SK-N-SH treated with all-trans-retinoic acid at 6 μM for 48 hours (cell line): ENCODE measurements at places on chromosomes 3 and 15.
A peak's percentile ranks its signal among the peaks of the same experiment; 100 is the strongest.

DNA sequence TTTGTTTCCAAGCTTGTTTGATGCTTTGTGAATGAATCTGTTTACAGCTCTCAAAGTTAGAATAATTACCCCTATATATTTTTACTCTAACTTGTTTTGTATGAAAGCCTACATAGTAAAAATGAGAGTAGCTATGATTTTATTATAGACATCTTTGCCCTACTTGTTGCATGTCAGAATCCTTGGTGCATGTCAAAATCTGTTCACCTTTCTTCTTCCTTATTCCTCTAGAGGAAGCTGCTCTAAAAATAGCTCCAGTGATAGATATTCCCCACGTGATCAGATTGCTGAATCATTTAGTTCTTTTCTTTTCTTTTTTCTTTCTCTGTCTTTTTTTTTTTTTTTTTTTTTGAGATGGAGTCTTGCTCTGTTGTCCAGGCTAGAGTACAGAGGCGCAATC lies 39.8 kb downstream of the LRRC49 start:
- ATAC-seq = no peak

GRCh38 chr15:44712346-44713005 lies 1.2 kb downstream of the B2M start:
- peak; percentile 55 for ATAC-seq

DNA sequence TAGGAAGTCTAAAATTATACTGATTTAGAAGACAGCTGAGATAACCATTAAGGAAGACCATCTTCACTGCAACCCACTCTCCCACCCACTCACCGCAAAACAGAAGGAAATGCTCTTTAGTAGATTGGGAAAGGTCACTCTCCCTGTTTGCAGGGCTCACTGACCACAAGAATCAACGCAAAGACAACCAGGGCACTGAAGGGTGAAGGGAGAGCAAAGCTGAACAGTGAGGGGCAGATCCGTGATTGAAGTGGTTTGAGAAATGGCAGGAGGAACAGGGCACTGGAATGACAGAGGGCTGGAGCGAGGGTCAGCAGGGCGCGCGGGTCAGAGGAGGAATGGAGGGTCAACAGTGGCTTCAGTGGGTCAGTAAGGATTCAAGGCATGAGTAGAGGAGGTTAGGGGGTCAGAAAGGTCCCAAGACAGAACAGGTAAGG lies 520 bp downstream of the MESD start:
- ATAC-seq = peak; percentile 39

DNA sequence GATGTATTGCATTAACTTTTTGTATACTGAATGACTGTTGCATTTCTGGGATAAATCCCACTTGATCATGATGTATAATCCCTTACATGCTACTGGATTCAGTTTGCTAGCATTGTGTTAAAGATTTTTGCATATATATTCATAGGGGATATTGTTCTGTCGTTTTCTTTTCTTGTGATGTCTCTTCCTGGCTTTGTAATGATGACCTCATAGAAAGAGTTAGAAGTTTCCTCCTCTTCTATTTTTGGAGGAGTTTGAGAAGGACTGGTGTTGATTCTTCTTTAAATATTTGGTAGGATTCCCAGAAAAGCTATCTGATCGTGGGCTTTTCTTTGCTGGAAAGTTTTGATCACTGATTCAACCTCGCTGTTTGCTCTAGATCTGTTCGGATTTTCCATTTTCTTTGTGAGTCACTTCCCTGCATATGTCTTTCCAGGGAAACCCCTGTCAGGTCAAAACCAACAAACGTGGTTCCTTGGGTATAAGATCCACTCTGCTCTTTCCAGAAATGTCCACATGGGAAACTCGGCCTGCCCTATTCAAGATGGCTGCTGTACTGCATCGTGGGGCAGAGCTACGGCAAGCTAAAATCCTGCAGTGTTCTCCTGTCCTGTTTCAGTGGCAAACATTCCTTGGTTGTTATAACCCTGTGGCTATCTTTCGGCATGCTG lies 120.4 kb downstream of the GABRG3 start:
- no peak for ATAC-seq

DNA sequence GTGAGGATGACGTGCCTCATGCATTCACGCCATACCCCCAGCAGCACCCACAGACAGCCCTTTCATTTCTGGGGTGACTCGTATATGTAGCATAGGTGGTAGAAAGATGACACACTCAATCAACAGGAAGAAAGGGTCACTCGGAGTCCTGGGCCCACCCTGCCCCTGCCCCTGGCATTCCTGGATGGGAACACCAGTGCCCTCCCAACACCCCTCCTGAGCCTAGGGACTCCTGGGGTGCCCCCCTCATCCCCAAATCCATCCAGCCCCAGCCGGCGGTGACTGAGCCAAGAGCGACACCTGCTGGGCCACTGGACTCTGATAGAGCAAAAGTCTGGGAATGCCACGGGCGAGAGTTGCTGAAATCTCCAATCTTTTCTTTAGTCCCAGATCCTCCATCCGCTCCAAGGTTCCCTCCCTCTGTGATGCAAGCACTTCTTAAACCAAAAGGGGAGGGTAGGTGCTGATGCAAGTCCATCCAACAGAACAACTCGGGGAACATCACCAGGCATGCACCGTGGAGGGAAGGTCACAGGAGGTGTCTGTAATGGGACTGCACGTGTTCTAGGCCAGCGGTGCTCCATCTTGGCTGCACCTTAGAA lies 31.1 kb downstream of the ACAN start:
- peak; percentile 68 for ATAC-seq
